Ascending aorta (tissue), 2 donors: ENCODE measurements at places on chromosomes 4 and X.

GRCh38 chr4:33882246-33882990 is 2361.9 kb downstream of the ARAP2 start:
- DNase-seq, result no peak
- H3K36me3 ChIP-seq, result no peaks in the 10 kb centered on the region
- H3K4me3 ChIP-seq, result no peak overlapping the region
- no peak overlapping the region for H3K27ac ChIP-seq

DNA sequence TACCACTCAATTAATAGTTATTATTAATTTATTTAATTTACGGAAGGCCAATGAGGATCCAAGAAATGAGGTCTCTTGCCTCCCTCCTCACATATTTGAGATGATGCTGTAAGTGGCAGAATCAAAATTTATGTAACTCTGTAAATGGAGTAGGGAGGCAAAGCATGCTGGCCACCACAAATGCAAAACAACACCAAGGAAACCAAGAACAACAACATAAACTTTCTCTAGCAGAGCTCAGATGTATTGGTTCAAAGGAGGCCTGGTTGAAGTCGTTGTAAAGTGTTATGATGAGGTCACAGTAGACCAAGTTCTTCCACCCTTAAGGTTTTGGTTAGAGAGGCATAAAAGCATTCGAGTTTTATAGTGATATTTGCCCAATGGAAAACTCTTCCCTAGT is 194.8 kb upstream of the FAT1 start:
- H3K4me1 ChIP-seq, result no peaks in the 10 kb centered on the region
- H3K27ac ChIP-seq, result no peak overlapping the region
- H3K36me3 ChIP-seq, result no peaks in the 10 kb centered on the region
- no peak overlapping the region for H3K4me3 ChIP-seq

GRCh38 chr4:155745984-155746383 is 12.8 kb upstream of the GUCY1B1 start:
- no peak overlapping the region for H3K27ac ChIP-seq
- DNase-seq, result no peak
- no peak overlapping the region for H3K4me3 ChIP-seq
- H3K27me3 ChIP-seq, result no peaks in the 10 kb centered on the region
- no peaks in the 10 kb centered on the region for H3K36me3 ChIP-seq

GRCh38 chr4:6097581-6097980 is 79.3 kb upstream of the C4orf50 start:
- H3K27me3 ChIP-seq, result no peaks in the 10 kb centered on the region
- no peaks in the 10 kb centered on the region for H3K4me1 ChIP-seq
- H3K4me3 ChIP-seq, result no peak overlapping the region

- H3K4me3 ChIP-seq, result no peak overlapping the region
- H3K36me3 ChIP-seq, result no peaks in the 10 kb centered on the region
- no peak for DNase-seq
- H3K27me3 ChIP-seq, result no peaks in the 10 kb centered on the region
- H3K27ac ChIP-seq, result no peak overlapping the region
Observed at GRCh38 chr4:175971388-175972179, 94.1 kb upstream of the WDR17 start.

- DNase-seq, result no peak
- no peak overlapping the region for H3K27ac ChIP-seq
- H3K4me3 ChIP-seq, result no peak overlapping the region
- H3K36me3 ChIP-seq, result no peaks in the 10 kb centered on the region
- H3K4me1 ChIP-seq, result peaks cover 6% of the 10 kb centered on the region
Observed at GRCh38 chr4:70991596-70991995, 1.9 kb upstream of the DCK start.

DNA sequence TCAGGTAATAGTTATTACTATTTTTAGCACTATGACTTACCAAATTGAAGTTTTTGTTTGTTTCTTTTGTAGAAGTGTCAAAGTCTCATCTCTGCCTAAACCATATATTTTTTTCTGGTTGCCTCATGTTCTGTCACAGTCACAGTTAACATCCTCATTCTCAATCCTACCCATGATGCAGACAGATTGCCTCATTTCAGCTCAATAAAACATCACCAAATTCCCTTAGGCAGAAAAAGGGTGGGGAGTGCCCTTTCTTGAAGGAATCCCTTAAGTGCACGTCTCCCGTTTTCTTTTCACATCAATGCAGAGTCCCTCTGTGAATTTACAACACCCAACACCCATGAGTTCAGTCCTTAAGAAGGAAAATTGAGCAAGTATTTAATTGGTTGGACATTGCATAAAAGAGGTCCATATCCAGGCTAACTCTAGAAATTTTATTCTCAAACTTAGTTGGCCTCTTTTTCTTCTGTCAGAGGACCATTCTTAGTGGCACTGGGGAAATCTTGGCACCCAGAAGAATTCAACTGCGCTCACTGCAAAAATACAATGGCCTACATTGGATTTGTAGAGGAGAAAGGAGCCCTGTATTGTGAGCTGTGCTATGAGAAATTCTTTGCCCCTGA is 103.7 kb upstream of the BMPR1B start:
- H3K4me3 ChIP-seq, result no peak overlapping the region
- peaks cover 10% of the 10 kb centered on the region for H3K4me1 ChIP-seq
- H3K36me3 ChIP-seq, result peaks cover 8% of the 10 kb centered on the region

DNA sequence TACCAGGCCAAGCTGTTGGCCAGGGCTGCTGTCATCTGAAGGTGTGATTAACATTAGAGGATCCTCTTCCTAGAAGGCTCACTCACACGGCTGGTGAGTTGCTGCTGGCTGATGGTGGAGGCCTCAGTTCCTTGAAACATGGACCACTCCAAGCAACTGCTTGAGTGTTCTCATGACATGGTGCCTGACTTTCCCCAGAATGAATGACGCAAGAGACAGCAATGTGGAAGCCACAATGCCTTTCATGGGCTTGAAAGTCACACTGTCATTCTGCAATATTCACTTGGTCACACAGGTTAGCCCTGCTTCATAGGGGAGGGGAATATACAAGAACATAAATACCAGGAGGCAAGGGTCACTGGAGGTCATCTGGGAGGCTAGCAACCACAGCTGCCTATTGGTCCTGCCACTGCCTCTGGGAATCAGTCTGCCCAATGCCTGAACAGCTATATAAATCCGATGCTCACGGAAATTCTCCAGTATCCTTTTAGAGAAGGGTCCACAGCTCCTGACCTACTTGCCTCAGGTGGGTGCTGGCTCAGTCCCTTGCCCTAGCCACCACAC is 97.1 kb upstream of the MAML3 start:
- no peak for DNase-seq
- no peak overlapping the region for H3K4me3 ChIP-seq
- H3K4me1 ChIP-seq, result peaks cover 7% of the 10 kb centered on the region
- H3K36me3 ChIP-seq, result no peaks in the 10 kb centered on the region
- no peak overlapping the region for H3K27ac ChIP-seq
- no peaks in the 10 kb centered on the region for H3K27me3 ChIP-seq
